ENCODE measurements at places on chromosomes 6 and 20.

- no peak for DNase-seq
These were observed 49.9 kb downstream of the IPCEF1 start for GRCh38 chr6:154306696-154307095.

GRCh38 chr20:45969712-45970634, 2.0 kb downstream of the ZNF335 start:
- DNase-seq = peak; percentile 75

DNA sequence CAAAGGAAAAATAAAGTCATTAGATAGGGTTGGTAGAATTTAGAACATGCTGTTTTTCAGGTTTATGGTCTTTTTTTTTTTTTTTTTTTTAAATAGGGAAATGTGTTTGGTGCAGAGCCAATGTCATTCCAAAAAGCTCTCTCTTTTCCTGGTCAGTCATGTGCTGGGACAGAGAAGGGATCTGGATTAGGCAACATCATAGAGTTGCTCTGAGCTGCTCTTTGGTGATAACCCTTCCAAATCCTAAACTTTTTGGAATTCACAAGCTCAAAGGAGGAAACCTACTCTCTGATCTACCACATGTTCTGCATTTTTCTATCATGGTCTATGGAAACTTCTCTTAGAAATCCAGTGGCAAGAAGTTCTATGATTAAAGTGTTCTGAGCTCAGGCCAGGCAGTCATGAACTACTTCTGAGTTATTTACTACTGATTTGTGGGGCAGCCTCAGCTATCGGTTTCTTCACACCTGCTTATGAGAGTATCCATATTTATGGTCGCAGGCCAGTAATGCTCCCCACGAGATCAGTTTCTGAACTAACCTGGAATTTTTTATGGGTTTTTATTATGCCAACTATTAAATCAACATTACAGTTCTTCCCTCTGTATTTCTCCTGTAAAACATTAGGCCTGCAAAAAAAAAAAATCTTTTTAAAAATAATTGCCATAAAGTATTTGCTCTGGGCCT, 4.8 kb downstream of the EDN1 start:
- DNase-seq = no peak

DNA sequence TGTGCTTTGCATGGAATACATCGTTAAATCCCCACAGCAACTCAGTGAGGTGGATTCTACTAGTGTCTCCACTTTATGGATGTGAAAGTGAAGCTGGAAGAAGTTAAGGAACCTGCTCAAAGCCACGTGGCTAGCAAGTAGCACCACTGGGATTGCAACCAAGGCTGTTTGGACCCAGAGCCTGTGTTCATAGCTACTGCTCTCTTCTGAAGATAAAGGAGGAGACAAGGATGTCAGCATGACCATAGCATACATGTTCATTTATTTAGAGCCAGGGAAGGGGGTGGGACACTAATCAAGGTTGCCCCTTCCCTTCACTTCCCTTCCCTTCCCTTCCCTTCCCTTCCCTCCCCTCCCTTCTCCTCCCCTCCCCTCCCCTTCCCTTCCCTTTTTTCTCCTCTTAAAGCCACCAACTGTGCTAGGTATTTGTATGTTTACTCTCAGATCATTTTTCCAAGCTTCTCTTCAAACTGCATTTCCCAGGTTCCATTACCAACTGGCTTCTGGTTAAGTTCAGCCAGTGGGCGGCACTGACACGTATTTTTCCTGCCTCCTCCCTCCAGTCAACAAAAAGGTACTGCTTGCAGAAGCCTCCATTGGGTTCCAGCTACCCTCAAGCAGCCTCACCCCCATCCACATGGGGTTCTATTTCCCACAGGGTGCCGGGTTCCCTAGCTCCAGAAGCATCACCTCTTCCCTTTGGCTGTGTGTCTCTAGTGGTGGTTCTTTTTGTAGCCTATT, 134.9 kb downstream of the BCAS1 start:
- no peak for DNase-seq

DNA sequence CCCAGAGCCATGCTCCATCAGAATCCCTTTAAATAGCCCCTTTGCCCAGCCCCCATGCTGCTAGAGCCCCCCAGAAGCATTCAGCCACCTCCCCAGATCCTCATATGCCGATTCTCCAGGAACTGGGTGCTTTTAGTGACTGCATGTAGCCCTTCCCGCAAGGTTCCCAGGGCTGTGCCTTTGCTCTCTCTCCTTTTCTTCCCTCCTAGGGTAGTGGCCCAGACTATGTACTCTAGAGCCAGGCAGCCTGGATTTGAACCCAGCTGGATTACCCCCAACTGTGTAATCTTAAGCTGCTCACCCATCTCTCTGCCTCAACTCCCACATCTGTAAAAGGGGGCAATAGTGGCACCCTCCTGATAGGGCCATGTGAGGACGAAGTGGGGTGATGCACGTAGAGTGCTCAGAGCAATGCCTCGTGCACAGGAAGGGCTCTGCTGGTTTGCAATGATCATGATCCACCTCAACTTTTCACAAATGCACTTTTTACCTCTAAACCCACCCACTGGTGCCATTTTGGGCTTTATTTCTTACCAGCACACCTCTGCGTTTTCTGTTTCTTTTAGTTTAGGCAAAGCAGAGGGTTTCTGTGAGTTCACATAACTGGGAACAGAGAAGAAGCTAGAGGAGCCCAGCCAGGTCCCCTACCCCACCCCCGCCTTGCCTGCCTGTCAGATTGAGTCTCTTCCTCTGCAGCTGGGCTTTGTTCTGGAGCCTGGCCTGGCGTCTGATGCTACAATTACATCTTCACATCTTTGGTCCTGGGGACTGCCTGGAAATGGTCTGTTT, 396.5 kb downstream of the RNGTT start:
- peak; percentile 49 for DNase-seq

DNA sequence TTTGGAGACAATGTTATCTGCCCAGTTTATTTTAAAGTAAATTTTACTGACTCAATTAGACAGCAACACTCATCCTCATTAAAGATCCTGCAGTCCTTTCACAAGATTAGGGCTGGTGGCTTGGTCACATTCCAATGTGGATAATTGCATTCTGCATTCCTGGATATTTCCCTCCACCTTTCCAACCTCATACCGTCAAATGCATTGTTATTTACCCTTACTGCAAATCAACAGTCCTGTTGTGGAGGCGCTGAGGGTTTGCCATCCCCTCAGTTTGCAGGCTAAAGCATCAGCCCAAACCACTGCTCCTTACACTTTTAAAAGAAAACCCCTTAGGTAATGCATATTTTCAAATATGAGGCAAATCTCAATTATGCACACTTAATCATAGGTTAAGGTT, 5.4 kb downstream of the CITED2 start:
- DNase-seq = no peak

- no peak for DNase-seq
These were observed 83.5 kb upstream of the SLC22A23 start for GRCh38 chr6:3540253-3540820.

- DNase-seq = no peak
These were observed 80.4 kb downstream of the RWDD2A start for GRCh38 chr6:83273596-83273995.

DNA sequence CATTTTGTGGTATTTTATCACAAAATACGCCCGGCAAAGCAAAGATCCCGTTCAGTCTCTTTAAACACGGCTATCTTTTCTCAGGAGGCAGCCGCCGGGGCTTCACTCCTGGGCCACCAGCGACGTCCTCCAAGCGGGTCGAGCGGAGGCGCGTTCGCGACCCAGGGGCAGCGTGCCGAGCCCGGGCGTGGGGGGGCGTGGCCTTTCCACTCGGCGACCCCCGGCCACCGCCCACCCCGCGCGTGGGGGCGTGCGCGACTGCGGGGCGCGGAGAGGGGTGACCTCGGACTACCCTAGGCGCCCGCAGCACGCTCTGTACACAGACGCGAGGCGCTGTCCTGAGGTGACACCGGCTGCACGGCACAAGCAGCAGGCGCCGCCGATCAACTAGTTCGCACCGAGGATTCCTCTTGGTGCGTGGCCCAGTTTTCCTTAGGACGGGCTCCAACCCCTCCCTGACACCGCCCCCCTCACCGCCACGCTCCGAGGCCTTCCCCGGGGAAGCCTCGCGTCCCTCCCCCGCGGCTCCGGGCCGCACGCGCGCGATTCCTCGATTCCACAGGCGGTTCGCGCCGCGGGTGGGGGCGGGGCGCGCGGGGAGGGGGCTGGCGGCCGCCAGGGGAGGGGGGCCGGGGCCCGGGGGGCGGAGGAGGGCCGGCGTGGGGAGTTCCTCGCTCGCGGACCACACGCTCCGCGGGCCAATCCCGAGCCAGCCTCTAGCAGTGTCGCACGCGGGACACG, 1.1 kb upstream of the JARID2 start:
- DNase-seq = no peak

GRCh38 chr6:3322366-3322890, 63.7 kb downstream of the PSMG4 start:
- no peak for DNase-seq

DNA sequence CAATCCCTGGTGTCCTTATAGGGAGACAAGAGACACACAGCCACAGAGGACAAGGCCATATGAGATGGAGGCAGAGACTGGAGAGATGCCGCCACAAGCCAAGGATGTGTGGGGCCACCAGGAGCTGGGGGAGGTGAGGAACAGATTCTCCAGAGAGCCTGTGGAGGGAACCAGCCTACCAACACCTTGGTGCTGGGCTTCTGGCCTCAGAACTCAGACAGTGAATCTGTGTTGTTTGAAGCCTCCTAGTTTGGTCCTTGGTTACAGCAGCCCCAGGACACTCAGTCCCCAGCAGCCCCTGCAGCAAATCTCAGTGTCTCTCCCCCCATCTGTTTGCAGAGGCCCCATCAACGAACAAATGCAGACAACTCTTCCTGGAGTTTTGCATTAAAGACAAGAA, 73.2 kb upstream of the BHLHE23 start:
- DNase-seq = no peak

- no peak for DNase-seq
These were observed 39.1 kb downstream of the ILRUN start for GRCh38 chr6:34657307-34657978.

DNA sequence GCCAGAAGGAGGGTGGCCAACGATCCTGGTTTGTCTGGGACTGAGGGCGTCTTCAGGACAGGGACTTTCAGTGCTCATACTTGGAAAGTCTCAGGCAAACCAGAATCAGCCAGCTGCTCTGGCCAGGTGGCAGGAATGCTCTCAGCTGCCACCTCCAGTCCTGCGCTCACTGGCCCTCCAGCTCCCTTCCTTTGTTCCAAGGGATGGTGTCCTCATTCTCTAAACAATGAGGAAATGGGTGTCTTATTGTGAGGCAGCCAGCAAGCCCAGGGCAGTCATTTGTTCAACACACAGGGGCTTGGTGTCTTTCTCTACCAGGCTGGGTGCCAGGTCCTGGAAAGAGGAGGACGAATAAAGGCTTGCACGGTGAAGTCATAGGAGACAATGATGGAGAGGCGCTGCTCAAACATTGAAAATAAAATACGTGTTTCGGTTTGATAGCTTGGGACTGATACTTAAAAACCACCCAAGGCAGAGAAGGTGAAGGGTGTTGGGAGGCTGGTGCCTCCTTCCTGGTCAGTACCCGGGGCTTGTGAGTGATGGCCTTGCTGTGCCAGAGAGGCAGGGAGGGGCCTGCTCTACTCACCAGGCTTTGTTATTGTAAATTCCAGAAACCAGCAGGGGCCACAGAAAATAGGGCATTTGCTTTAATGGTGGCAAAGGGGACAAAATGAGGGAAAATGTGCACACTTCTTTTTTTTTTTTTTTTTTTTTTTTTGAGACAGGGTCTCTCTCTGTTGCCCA, 11.3 kb upstream of the TMEM181 start:
- no peak for DNase-seq

- no peak for DNase-seq
These were observed 230.4 kb downstream of the PLCB1 start for GRCh38 chr20:8362457-8362856.

GRCh38 chr20:1209447-1210387, 6.5 kb downstream of the C20orf202 start:
- DNase-seq = no peak

GRCh38 chr6:107823047-107823557, 1.0 kb downstream of the SCML4 start:
- no peak for DNase-seq

DNA sequence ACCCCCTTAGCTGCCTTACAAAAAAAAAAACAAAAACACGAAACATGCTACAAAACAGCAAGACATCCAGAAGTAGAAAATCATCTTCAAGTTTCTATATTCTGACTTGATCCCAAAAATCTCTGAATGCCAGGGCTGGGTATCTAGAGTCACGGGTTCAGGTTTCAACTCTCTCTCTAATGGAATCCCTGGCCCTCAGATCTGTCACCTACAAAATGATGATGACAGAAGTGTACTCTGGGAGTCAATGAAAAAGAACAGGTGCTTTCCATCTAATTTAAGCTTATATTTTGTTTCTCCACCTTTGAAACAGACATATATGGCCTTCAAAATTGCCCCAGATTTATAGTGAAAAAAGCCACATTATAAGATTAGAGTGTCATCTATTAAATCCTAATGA, 18.3 kb downstream of the RTN4IP1 start:
- DNase-seq = no peak

GRCh38 chr20:63378626-63379025, 17.5 kb upstream of the CHRNA4 start:
- no peak for DNase-seq

GRCh38 chr6:149809798-149810197, 54.4 kb downstream of the LRP11 start:
- no peak for DNase-seq

DNA sequence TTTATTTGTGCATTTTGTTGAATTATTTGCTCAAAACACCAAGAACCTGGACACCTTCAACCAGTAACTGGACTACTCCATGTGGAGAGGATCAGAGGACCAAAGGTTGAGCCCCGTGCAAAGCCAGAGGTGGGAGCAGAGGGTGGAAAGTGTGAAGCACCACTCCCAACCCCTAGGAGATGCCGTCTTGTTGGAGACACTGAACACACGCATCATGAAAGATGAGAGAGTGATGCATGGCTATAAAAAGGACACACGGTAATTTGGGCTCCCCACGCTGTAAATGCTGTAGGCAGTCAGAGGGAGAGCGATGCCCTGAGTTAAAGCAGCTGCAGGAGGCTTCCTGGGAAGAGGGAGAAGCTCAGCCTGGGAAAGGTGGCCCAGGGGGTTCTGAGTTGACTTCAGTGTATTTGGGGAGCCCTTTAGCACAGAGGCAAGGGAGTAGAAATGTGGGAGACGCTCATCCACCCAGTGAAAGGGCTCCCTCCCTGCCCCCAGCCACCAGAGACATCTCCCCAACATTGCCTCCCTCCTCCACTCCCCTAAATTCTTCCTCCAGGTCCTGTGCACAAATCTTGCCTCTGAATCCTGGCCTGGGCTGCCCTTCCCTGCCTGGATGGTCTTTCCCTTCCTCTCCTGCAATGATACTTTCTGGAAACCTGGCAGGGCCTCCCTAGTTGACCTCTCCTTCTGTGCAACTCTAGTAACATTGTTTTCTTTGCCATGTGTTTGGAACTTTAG, 55.8 kb upstream of the IYD start:
- DNase-seq = no peak

- no peak for DNase-seq
These were observed 755.8 kb downstream of the PRIM2 start for GRCh38 chr6:58073263-58073662.
